ENCODE measurements at places on chromosomes 3 and 15.
A peak's percentile ranks its signal among the peaks of the same experiment; 100 is the strongest.

- DNase-seq: no peak
These were observed 38.7 kb downstream of the THSD4 start for GRCh38 chr15:71153823-71154524.

- DNase-seq: no peak
These were observed 300.9 kb downstream of the RORA start for GRCh38 chr15:60928210-60928609.

DNA sequence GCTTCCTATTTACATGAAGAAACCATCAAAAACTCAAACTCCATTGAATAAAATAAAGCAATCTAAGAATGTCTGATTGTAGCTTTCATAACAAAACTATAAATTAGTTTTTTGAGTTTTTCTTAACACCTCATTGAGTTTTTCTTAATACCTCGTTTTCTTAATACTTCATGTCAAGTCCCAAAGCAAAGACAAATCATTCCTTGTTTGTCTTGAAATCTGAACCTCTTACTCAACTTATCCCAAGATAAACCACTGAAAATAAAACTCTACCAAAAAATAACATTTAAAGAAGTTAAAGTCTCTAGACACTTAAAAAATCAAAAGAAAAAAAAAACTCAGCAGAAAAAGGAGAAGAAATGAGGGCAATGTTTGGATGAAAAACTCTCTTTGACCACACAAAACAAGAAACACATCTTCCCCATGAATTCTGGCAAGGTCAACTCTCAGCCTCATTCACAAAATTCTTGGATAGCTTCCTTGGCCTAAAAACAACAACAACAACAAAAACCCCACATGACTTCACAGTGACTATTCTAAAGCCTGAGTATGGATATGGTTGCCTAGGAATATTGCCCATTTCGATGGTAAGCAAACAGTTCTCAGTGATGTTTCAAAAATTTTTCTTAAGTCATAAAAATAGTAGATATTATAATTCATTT is 38.2 kb downstream of the TMCC1 start:
- DNase-seq: no peak

GRCh38 chr15:83292317-83292716 is 7.9 kb upstream of the BNC1 start:
- DNase-seq: no peak

GRCh38 chr3:171700653-171701052 is 109.6 kb downstream of the PLD1 start:
- DNase-seq: no peak

GRCh38 chr15:83057002-83057401 is 10.1 kb downstream of the BTBD1 start:
- no peak for DNase-seq

DNA sequence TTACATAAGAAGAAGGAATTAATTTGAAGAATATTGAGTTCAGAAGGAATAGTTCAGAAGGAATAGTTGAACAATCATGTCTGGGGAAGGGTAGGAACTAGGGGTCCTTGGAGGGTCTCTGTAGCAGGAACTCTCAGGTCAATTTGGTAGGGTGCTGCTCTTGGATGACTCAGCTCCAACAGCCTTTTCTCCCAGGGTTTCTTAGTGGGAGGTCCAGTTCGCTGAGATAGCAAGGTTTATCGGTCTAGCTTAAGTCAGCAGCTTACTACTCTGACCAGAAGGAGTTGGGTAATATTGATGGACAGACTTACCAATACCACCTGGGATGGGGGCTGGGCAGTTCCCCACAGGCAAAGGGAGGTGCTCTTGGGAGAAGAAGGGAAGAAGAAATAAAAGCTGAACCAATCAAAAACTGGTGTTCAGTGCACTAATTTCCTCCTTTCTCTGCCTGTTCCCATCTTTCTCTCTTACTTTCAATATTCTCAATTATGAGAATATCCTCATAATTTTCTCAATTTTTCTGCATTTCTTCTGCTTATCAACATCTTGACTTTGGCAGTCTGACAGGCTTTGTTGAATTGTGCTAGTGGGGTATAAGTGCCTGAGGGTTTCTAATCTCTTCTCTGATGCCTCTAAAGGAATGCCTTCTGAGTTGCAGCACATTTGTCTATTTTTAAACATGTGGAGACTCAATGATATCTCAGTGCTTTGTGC is 14.4 kb upstream of the MITF start:
- DNase-seq: no peak

DNA sequence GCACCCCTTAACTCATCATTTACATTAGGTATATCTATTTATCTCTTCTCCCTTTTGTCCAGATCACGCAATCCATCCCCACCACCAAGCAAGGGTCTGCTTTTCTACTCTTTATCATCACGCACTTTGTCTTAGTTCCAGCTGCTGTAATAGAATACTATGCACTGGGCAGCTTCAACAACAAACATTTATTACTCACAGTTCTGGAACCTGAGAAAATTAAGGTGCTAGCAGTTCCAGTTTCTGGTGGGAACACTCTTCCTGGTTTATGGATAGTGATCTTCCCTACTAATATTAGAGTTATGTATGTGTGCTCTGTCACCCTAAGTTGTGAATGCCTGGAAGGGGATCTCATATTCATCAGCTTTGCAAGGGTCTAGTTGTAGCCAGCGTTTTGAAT is 687.0 kb downstream of the NTRK3 start:
- DNase-seq: no peak

DNA sequence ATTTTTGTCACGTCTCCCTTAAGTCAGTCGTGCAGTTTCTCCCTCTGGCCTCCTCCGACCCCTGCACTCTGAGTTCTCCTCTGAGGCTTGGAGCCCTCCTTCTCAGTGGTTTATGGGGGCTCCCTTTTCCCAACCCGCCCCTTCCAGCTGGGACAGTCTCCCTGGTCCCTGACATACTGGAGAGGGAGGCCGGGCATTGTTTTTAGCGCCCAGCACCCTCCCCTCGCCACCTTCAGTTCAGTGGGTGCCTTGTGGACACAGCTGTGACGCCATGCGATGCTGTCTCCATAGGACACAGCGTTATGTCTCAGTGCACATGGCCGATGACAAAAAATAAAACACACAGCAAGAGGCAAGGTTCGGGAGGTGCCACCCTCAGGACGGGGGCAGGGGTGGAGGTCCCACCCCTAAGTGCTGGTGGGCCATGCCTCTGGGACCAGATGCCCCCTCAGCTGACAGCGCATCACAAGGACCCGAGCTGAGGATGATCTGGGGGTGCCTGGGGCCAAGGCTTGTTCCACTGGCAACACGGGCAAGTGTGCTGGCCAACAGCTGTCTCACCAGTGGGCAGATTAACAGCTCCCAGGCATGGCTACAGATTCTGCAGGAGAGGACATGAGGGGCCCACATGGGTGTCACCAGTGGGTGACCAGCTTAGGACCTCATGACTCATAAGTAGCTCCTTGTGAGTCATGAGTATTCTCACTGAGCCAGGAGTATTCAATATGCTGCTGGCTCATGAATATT is 81.6 kb downstream of the PLXNA1 start:
- DNase-seq: peak; percentile 24

- no peak for DNase-seq
These were observed 136.4 kb downstream of the DNAJB8 start for GRCh38 chr3:128330214-128330842.

DNA sequence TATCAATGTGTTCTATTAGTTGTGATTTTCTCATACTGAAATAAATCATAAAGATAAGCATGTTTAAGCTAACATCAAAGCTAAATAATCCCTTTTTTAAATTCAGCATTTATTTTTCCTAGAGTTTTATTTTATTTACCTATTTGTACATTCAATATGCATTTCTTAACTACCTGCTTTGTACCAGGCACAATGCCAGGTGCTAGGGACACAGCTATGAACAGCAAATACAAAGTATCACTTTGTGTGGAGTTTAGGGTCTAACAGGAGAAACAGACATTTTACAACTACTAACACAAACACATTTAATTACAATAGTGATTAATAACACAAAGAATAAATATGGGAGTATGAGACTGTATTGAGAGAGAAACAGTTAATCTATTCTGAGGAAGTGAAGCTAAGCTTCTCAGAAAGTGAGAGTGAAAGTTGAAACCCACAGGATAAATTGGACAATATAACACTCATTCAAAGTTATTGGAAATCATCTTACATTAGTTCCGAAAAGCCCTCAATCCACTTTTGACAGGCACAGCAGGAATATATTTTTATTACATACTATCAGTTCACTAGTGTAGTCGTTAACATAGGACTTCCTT is 159.6 kb downstream of the GBE1 start:
- DNase-seq: no peak

DNA sequence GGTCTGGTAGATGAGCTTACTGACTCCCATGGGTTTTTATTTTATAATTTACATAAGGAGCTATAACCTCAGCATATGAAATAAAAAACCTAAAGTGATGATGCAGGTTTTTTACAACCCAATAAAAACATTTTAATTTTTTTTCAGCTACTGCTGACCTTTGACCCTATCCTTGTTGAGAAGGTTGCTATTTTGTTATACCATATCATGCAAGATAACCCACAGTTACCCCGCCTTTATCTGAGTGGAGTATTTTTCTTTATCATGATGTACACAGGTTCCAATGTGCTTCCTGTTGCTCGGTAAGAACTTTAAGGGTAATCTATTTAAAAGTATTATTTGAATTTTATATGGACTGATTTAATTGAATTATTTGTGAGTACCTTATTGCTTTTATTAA is 70.8 kb downstream of the DNAJC13 start:
- DNase-seq: no peak

GRCh38 chr3:71468311-71469137 is 115.0 kb downstream of the FOXP1 start:
- DNase-seq: no peak

DNA sequence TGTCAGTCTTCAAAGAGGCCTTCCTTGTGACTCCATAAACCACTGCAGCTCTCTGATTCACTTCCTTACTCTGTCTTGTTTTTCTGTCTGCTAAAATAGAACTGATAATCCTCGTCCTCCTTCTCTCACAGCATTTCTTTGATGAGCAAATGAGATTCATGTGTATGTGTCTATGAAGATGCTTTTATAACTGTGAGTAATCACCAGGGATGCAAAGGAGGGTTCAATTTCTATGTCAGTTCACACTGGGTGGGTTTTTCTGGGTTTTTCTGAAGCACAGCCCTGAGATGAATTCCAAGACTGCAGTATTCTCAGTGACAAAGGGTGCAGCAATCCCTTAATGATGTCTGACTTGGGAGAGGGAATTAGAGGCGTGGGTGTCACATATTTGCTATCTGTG is 746.6 kb upstream of the CFAP20DC start:
- no peak for DNase-seq

GRCh38 chr3:19293295-19293694 is 145.0 kb downstream of the KCNH8 start:
- DNase-seq: no peak

- DNase-seq: no peak
These were observed 63.1 kb downstream of the LPP start for GRCh38 chr3:188217011-188217463.

DNA sequence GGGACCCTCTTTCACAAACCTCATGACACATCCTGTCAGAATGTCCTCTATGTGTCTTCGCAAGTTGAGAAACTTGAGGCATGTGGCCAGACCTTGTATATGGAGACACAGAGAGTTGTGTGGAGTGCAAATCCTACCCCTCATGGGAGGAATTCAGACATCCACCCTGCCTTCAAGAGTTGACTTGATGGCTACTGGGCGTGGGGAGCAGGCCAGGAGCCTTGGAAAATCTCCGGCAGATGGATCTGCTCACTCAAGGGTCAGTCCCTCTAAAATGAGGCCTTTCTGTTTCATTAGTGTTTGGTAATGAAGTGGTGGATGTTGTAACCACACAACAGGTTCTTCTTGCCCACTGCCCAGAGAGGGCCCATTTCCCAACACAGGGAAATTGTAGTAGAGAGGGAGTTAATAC is 79.0 kb downstream of the ASB7 start:
- DNase-seq: no peak

DNA sequence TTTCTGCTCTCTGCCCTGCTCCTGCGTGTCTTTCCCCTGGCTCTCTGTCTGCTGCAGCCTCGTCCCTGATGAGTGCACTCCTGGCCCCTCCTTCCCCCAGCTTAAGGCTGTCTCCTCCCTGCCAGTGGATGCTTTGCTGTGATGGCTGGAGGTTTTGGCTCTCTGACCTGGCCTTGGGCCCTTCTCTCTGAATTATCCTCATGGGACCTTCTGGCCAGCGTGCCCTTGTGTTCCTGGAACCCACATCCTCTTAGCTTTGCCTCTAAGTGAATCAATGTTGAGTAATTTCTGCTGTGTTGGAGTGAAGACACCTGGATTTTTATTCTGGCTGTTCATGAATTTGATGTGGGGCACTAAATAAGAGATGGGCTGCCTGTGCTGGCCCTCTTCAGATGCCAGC is 9.8 kb upstream of the TNFAIP8L3 start:
- DNase-seq: peak; percentile 78

DNA sequence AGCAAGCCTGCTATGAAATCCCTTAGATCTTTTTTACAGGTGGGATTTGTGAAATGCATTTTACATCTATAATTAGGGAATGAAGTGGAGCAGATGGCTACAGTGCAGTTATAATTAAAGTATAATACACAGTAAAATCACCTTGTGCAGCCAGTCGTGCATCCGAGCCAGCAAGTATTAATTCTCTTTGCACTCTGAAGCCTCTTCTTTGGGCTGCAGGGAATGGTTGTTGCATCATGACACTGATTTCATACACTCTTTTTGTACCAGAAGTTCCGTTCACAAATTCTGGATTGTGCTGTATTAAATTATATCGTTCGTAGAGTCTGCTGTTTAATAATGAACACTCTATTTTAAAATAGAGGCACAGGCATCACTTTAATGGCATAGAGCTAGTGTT is 28.7 kb upstream of the TP63 start:
- no peak for DNase-seq

GRCh38 chr3:54773271-54773670 is 154.6 kb downstream of the LRTM1 start:
- DNase-seq: no peak

DNA sequence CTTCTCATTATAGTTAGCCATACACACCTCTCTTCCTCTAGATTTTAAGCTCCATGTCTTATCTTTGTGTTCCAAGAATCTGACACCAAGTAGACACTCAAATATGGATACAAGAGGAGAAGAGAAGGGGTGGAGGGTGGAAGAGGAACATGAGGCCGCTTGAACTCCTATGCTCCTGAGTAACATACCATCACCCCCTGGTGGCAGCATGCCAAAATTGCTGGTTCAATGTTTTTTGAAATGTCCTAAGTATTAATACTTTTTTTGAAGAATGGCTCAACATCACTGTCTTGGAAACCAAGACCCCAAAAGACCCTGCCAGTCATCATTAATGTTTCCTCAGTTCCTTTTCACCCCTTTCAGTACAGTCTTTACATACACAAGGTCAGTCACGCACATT is 71.8 kb upstream of the HACD2 start:
- DNase-seq: no peak

DNA sequence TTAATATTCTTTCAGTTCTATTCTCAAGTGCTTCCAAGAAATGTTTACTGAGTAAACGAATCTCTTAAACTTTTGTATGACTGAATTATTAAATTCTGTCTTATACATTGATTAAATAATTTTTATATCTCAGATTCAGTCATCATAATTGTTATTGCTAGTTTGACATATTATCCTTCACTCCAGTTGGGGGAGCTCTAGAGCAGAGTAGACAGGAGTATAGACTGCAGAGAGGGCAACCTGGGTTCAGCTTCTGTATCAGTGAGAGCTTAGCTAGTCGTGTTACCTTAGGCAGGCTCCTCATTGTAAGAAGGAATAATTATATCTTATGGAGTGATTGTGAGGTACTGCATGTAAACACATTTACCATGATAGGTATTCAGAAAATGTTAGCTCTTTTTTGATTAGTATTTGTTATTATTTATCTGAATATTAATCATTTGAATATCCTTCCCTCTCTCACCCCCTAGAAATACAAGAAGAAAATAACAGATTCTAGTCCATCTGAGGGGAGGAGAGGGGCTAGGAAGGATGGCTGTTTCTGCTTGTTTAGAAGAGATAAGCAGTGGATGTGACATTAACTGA is 31.0 kb upstream of the ZCWPW2 start:
- DNase-seq: no peak
